ENCODE measurements at places on chromosomes 3 and 15.

DNA sequence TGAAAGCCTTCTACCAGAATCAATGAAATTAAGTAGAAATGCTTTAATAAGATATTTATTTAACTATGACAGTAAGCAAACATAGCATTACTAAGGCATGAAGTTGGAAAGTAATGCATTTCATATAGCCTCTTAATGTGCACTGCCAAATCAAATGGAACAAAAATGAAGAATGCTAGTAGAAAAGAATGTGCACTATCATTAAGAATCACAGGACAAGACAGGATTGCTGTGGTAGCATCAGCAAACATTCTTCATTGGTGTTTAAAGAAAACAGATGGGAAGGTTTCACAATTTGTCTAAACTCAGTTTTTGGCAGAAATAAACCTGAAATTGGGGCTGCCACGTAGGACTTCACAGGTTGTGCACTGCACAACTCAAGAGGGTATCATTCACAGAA, 168.9 kb downstream of the CNTN3 start:
- no peak for DNase-seq

DNA sequence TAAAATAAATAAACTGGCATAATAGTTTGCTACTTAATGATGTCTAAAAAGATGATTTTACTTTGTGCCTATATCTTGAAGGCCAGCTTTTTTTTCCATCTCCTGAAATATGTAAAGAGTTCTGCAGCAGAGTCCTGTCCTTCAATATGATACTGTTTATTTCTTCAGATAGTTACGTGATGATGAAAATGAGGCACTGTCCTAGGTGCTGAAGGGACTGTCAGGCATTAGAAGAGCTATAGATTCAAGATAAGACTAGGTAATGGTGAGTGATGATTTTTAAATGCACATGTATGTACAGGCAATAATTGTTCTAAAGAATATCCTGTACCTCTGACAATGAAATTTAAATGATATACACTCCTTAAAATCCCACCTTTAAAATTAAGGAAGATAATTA, 326.9 kb upstream of the DNAJC19 start:
- no peak for DNase-seq

GRCh38 chr3:58403513-58404109, 30.0 kb downstream of the PDHB start:
- no peak for DNase-seq

GRCh38 chr15:99153026-99153535, 48.2 kb downstream of the SYNM start:
- no peak for DNase-seq

GRCh38 chr3:171374661-171375285, 85.4 kb downstream of the TNIK start:
- peak; percentile 71 for DNase-seq

- DNase-seq = no peak
Measured at GRCh38 chr15:76898102-76898501, 7.0 kb downstream of the SCAPER start.

DNA sequence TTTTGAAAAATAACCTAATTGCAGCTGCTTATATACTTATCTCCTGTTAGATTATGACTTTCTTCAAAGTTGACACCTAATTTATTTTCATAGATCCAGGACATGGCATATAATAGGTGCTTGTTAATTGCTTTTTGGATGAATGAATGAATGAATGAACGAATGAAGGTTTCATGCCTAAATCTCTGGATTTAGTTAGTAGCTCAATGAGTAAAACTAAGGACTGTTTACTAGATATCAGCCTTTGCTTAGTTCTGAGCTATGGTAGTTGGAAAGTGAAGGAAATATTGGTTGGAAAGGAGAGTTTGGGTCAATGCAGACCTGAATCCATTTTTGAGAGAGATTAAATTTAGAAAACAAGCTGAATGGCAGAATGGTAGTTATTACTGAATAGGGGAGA, 160.4 kb upstream of the SGO1 start:
- DNase-seq = no peak

DNA sequence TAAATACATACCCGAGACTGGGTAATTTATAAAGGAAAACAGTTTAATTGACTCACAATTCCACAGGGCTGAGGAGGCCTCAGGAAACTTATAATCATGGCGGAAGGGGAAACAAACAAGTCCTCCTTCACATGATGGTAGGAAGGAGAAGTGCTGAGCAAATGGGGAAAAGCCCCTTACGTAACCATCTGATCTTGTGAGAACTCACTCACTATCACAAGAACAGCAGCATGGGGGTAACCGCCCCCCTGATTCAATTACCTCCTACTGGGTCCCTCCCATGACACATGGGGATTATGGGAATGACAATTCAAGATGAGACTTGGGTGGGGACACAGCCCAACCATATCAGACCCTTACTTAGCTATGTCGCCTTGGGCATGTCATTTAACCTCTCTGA, 27.7 kb downstream of the SCG3 start:
- no peak for DNase-seq

DNA sequence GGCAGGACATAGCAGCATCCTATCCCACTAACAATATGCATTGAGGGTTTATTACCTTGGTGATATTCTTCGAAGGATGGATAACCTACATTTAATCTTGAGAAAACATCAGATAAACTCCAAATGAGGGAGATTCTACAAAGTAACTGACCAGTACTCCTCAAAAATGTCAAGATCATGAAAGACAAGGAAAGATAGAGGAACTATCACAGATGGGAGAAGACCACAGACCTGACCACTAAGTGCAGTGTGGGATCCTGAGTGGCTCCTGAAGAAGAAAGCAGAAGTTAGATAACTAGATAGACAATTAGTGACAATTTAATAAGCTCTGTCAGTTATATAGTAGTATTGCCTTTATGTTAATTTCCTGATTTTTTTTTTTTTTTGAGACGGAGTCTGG, 17.7 kb upstream of the CGNL1 start:
- no peak for DNase-seq

DNA sequence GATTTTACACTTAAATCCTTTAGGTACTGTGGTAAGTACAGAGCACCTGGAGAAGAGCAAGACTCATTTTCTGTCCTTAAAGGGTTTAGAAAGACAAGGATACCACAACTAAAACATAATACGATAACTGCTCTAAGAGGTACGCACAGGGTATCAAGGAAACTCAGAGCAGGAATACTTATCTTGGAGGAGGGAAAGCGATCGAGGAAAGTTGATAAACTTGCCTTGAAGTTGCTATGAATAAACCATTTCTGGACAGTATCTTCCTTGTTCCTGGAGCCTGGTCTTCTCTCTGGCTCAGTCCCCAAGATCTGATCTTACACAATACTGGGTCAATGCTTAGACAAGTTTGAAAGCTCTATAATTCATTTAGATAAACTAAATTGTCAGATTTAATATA, 17.6 kb upstream of the GATM start:
- no peak for DNase-seq

DNA sequence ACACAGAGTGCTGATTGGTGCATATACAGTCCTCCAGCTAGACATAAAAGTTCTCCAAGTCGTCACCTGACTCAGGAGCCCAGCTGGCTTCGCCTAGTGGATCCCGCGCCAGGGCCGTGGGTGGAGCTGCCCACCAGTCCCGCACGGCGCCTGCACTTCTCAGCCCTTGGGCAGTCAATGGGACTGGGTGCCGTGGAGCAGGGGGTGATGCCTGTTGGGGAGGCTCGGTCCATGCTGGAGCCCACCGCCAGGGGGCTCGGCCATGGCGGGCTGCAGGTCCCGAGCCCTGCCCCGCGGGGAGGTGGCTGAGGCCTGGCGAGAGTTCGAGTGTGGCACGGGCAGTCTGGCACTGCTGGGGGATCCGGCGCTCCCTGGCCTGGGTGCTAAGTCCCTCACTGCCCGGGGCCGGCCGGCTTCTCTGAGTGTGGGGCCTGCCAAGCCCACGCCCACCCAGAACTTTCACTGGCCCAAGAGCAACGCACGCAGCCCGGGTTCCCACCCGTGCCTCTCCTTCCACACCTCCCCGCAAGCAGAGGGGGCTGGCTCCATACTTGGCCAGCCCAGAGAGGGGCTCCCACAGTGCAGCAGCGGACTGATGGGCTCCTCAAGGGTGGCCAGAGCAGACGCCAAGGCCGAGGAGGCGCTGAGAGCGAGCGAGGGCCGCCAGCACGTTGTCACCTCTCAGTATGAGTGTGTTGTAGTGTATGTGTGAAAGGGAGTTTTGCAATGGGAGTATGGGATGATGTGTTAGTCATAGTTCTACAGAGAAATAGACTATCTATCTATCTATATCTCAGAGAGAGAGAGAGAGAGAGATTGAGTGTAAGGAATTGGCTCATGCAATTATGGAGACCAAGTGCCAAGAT, 69.0 kb downstream of the UBE2E2 start:
- DNase-seq = no peak

GRCh38 chr15:65901336-65901735, 32.0 kb downstream of the RAB11A start:
- DNase-seq = no peak

- no peak for DNase-seq
Measured at GRCh38 chr3:50390508-50391224, 31.3 kb upstream of the TMEM115 start.

DNA sequence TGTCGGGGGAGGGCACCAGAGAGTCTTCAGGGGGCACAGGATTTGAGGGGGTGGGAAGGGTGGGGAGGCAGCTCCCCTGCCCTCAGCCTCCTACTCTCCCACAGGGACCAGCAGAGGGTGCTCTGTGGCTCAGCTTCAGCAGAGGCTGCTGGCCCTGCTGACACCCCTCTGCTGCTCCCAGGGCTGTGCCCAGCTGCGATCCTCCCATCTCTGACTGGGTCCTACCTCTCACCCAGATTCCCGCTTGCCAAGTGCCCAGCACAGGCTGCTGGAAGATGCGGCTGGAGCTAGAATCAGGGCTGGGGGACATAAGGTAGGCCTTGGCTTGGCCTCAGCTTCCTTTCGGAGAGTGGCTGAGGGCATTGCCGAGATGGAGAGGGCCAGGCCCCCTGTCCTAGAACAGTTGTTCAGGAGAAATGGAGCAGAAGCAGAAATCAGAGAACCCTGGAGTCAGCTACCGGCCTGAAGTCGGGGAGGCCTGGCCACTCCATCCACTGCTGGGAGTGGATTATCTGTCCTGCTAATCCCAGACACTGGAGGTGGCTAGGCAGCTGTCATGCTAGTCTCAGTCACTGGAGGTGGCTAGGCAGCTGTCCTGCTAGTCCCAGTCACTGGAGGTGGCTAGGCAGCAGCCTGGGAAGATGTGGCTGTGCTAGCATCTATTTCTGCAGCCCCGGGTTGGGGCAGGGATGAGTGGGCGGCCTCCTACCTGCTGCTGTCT, 3.9 kb downstream of the GRM2 start:
- no peak for DNase-seq

GRCh38 chr3:100260081-100260684, 609 bp upstream of the TBC1D23 start:
- DNase-seq = no peak

DNA sequence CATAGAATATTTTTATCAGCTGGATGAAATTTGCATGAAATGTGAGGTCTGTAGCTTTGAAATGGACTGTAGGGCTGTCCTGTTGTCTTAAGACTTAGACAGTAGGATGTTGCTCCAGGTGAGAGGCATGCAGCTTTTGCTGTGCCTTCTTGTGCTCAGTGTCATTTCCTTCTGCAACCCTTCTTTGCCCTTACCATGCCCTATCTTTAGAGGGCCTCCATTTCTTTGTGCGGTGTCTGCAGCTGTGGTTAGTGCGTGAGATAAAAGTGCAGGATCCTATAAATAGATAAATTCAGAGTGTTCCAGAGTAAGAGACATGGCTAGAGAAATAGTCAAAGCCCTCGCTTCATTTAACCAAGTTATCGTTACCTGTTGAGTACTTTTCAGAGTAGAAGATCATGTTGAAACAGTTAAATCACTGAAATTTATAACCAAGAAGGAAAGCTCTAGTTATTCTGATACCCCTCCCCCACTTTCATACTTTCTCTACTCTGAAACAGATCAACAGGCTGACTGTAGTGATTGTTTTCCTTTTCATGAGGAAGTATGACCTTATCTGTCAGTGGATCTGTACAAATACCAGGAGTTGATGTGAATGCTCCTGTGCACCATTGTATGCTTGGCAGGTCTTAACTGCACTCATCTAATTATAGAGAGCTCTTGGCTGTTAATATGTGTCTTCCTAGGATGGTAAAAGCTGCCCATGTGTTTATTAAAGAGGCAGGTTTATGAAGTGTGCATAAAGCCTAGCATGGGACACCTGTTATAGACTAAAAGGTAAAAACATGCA, 18.2 kb downstream of the EIF3J start:
- no peak for DNase-seq

DNA sequence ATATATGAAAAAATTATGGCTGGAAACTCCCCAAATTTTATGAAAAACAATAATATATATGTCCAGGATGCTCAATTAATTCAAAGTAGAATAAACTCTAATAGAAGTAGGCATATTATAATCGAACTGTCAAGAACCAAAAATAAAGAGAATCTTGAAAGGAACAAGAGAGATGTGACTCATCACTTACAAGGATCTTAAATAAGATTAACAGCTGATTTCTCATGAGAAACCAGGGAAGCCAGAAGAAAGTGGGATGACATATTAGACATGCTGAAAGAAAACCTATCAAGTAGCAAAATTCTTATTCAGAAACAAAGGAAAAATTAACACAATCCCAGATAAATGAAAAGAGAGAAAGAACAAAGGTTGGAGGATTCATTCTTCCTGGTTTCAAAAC, 66.8 kb downstream of the FAIM start:
- DNase-seq = no peak

GRCh38 chr3:25064681-25065080, 363.4 kb upstream of the RARB start:
- no peak for DNase-seq

DNA sequence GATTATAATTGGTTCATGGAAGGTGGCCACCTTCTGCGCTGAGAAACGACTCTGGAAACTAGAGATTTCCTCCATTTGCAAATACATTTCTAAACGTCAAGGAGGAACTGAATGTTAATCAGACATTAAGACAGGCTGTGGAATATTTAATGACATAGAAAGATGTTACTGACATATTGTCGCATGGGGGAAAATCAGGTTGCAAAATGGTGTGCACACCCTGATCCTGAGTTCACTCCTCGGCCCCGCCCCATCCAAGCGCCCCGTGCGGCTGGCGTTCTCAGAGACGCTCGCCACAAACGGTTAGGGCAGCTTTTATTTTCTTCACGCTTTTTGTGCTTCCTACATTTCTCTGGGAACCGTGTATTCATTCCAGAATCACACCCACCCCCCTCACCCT, 10.7 kb downstream of the H1-8 start:
- no peak for DNase-seq

- peak; percentile 98 for DNase-seq
Measured at GRCh38 chr15:31024330-31024729, 32.9 kb upstream of the MTMR10 start.

DNA sequence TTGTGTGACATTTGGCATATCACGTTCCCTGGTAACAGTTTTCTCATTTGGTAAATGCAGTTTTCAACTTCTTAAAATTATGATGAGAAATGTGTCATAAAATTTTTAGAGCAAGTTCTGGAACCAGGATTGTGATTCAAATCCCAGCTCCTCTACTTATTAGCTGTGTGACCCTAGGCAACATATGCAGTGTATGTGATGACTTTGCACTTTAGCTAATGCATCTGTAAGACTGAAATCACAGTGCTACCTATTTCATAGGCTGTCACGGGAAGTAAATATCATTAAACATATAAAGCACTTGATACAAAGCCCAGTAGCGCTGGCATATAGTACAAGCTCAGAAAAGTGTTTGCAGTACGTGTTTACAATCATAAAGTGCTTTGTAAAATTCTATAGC, 419.4 kb downstream of the GRM7 start:
- no peak for DNase-seq

Measured in pulmonary artery endothelial cell (primary cell).